ENCODE measurements at places on chromosomes 1 and 21. TPM values are rescaled to one million over a fixed set of nuclear protein-coding genes. Genes with fewer than 3 reads are reported as not detected.
A peak's percentile ranks its signal among the peaks of the same experiment; 100 is the strongest.

The S100A16 gene
- not detected for total RNA-seq

The DCDC2B gene
- 0.11 TPM for total RNA-seq

The METTL18 gene
- total RNA-seq, result 16.2 TPM

The FCRL1 gene
- total RNA-seq, result not detected

The HFM1 gene
- not detected for total RNA-seq

The TMPRSS2 gene
- total RNA-seq, result not detected

The PRKAA2 gene
- total RNA-seq, result not detected

The RHBG gene
- total RNA-seq, result not detected

The DTL gene
- 85.0 TPM for total RNA-seq

The OLIG2 gene
- total RNA-seq, result not detected

The TMEM269 gene
- total RNA-seq, result 0.20 TPM

DNA sequence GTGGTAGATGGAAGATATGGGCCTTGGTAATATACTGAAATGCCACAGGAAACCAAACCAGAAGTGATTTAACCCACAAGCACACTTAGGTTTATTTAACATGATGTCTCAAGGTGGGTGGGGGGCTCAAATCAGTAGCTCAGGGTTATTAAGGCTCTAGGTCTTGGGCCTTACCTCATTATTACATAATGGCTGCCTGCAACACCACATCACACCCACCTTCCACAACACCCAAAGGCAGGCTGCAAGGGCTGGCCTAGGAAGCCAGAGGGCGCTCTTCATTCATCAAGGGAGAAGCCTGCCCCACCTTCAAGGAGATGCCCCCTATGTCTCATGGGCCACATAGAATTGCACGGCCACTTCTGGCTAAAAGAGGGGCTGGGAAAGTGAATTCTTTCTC lies 6.0 kb downstream of the TFF1 start:
- no peak for DNase-seq

DNA sequence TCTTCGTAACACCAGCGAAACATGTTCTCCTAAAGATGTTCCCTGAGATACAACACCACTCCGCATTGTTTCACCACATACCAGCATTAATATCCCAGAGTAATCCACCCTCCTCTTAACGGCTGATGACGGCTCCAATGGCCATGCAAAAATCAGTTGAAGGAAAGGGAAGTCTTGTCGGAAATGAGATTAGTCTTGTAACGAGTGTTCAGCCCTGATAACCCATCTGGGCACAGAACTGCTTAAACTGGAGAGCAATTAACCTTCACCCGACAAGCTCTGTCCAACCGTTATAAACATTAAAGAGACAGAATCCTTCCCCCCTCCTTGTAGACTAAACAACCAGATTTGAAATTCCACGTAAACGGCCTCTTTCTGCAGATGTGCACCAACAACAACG lies 21.9 kb downstream of the ERG start:
- no peak for DNase-seq

- DNase-seq, result no peak
Observed at GRCh38 chr21:21196087-21196486, 197.9 kb downstream of the NCAM2 start.

- DNase-seq, result peak; percentile 9
Observed at GRCh38 chr1:212607913-212608391, 609 bp upstream of the ATF3 start.

- DNase-seq, result no peak
Observed at GRCh38 chr1:87867626-87868025, 538.9 kb downstream of the LMO4 start.

DNA sequence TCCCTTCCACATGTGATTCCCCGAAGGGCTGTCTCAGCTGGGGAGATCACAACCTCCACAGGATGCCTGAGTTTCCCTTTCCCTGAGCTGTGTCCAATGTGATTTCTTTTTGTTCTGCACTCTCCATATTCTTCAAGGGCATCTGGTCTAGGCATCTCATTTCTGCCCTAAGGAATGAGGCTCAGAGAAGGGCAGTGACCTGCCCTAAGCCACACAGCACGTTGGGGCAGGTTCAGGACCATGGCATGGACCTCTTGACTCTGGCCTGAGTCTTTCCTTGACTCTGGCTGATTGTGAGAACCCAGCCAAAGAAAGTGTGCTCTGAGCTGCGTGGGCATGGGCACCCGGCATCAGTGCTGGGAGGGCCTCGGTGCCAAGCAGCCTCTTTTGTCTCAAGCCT lies 590.3 kb downstream of the PTPRU start:
- no peak for DNase-seq

- DNase-seq, result no peak
Observed at GRCh38 chr21:46098303-46099141, 610 bp downstream of the COL6A2 start.

GRCh38 chr1:924656-925560 lies 1.2 kb downstream of the SAMD11 start:
- no peak for DNase-seq

- no peak for DNase-seq
Observed at GRCh38 chr1:172354291-172355274, 65.9 kb upstream of the C1orf105 start.

DNA sequence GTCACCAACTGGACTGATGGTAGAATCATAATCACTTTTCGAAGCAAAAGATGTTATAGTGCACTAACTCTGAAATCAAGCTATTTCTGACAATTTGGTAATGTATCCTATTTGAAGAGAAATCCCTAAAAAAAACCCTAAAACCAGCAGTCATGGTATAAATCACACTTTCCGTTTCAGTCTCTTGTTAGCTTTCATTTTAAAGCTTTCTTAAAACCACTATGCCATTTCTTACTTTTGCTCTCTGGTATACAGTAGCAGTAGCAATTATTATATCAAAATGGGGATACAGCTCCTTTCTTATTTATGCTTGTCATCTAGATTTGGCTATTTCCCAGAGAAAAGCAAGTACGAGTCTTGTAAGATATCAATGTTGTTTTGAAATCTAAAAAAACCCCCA lies 323.3 kb downstream of the KCTD3 start:
- no peak for DNase-seq

DNA sequence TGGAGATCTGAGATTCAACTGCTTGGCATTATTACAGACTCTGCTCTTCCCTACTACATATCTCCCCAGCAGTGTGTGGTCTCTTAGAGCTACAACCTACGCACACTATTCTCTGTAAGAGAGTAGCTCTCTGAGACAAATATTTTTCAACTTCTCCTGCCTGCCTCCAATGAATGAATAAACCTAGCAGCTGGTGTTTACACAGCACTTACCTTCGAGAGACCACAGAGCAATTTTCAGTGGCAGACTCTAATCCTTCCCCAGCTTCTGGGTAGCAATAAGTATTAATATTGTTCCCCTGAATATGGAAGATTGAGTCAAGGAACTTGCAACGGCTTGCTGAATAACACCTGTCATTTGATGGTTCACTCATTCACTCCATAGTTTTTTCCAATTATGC lies 350.9 kb upstream of the SPAG17 start:
- no peak for DNase-seq

DNA sequence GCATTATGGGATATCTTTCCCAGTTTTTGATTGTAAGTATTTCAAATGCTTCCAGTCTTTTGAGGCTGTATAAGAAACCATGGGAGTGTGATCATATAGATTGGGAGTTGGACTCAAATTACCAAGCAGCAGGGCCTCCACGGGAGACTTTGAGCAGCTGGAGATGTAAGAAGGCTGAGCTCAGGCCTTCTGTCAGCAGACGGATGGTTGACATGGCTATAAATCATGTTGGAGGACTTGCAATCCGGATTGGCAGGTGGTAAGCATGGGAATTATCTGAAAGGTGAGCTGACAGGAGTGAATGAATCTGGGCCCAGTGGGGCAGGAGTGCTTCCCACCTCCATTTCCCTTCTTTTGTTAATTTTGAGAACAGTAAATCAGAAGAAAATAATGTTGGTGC lies 83.2 kb upstream of the PPM1J start:
- no peak for DNase-seq

GRCh38 chr1:31199949-31200348 lies 39.7 kb downstream of the NKAIN1 start:
- DNase-seq, result no peak

- DNase-seq, result no peak
Observed at GRCh38 chr1:234466945-234467344, 12.0 kb downstream of the TARBP1 start.

DNA sequence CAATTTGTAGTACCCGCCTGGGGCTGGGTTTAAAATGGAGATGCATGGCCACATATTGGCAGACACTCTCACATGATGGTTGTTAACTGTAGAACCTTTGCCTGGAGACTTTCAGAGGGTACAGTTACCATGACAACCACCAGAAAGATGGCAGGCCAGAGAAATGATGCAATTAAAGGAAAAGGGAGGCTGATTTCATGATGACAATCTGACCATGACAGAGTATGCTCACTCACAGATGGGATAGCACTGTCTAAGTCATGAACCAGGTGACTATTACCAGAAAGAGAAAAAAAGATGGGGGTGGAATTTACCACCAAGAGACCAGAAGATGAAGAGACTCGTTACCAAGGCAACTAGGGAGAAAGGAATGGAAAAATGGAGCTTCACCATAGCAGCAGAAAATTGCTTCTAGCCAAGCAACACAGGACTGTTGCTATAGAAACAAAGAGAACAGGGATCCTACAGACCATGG lies 3.5 kb upstream of the TRIT1 start:
- no peak for DNase-seq

DNA sequence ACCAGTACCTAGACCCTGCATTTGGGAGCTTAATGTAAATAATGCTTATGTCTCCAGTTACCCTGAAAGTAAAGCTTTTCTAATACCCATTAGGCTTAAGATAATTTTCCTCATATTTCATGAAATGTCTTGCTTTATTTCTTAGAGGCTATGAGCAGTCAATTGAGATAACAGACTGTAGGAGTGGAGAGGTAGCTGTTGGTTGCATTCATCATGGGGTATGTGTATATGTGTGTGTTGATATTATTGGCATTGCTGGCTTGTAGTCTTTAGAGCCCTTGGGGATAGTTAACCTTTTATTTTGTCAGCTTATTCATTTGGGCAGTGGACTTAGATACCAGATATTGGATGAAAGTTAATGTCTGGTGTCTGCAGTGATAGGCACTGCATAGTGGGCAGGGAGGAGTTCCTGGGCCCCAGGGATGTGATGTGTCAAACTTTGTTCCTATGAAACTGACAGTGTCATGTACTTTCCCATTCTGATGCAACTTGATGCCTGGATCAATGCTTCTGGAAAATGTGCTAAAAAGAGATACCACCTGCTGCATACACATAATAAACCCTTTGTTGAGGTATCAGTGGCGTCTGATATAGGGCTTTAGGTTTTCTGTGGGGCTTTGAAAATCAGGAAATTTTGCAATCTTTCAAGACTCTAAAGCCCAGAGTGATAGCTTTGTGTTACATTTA lies 83.9 kb downstream of the MAST2 start:
- DNase-seq, result no peak

- DNase-seq, result no peak
Observed at GRCh38 chr1:152577168-152577567, 3.1 kb downstream of the LCE3D start.

DNA sequence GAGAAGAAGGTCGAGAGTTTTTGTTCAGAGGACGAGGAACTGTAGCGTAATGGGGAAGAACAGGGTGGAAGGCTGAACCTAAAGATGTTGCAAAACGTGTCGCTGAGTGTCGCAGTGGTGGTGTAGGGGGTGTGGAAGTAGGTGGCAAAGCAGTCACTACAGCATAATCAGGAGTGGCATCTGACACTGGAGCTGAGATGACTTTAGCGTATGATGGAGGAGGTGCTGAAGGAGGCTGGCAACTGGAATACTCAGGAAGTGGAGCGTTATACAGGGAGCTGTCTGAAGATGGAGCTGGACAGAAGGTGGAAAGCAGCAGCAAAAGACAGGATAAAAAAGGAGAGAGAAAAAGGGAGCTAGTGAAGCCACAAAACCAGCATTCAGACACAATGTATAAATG lies 89.9 kb upstream of the LBR start:
- DNase-seq, result no peak

DNA sequence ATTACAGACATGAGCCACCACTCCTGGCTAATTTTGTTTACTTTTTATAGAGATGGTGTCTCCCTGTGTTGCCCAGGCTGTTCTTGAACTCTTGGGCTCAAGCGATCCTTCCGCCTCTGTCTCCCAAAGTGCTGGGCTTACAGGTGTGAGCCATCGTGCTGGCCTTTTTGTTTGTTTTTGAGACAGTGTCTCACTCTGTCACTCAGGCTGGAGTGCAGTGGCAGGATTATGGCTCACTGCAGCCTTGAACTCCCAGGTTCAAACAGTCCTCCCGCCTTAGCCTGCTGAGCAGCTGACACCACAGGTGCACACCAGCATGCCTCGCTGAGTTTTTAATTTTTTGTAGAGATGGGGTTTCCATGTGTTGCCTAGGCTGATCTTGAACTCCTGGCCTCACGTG lies 49.1 kb downstream of the ADARB1 start:
- no peak for DNase-seq

DNA sequence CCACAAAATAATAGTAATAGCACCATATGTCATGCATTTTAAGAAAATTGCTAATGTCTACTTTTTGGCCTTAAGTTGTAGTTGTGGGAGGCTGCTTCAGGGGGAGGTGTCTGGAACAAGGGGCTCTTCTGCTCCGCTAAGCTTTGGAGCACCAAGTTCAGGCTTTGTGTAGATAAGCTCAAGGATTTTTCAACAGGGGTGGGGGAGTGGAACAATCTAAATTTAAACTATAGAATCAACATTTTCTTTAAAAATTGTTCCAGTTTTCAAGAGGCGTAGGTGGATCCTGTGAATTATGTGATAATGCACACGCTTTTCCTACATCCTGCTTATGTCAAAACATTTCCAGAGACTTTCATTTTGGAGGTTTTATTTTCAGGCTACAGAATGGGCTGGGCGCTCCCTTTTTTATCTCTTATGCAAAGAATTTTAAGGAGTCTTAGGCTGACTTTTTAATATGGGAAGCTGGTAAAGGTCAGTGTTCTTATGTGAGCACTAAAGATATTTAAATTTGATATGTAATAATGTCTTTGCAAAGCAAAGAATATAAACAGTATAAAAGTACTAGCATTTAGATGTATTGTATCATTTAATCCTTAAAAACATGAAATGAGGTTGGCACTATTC lies 9.9 kb downstream of the ATP1A1 start:
- DNase-seq, result no peak

GRCh38 chr21:40243685-40244084 lies 376.4 kb downstream of the PCP4 start:
- no peak for DNase-seq

GRCh38 chr1:239858529-239858928 lies 233.2 kb upstream of the FMN2 start:
- no peak for DNase-seq

DNA sequence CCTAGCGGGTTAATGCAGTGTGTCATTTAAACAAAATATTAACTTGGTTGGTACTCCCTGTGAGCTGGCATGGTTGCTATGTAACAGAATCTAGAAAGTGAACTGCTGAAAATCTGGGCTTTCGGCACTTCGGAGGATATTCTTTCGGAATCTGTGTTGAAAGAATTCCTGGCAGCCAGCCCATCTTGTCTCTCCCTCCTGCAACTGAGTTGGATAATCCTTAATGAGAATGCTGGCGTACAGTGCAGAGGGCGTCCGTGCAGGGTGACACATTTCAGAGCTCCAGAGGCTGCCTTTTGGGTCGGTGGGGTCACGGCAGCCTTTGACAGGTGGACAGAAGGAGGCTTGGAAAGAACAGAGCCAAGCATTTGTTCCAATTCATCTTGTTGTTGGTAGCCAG lies 3.7 kb downstream of the KAZN start:
- no peak for DNase-seq

- no peak for DNase-seq
Observed at GRCh38 chr1:51719146-51719545, 102.3 kb downstream of the OSBPL9 start.

All from CD8-positive, alpha-beta memory T cell (primary cell).